ENCODE measurements at places on chromosomes 13 and 19.
A peak's percentile ranks its signal among the peaks of the same experiment; 100 is the strongest.

DNA sequence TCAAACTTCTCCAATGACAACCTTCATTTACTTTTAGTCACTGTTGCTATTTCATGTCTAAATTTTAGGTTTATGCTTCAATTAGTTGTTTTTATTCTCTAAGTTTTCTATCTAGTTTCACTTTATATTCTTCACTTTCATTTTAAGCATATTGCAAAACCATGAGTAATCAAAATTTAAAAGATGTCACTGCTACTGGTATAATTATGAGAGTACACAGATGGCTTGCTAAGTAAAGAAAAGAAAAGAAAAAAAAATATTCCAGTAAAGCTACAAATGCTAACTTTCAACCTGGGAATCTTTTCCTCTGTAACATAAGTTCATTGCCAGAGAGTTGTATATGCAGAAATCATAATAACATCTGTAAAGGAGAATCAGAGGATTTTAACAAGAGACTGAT, 1624.7 kb downstream of the PCDH9 start:
- no peak for DNase-seq

GRCh38 chr13:49093376-49093775, 117.7 kb downstream of the FNDC3A start:
- DNase-seq, result no peak

DNA sequence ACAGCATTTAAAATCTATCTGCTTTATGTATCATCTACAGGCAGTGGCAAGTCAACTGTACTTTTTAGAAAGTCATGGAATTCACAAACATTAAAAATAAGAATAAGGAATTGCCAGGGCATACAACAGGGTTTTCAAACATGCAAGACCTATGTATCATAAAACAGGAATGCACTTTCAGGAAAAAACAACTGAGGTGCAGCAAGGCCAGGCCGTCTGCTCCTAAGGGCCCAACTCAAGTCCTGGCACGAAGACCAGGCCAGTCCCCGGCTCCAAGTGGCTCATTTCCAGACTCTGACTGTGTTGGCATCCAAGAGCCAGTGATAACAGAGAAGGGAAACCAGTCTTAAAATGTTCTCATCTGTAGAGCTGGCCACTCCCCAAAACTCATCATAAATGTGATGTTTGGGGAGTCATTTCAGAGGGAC, 7.1 kb downstream of the RFX2 start:
- no peak for DNase-seq

DNA sequence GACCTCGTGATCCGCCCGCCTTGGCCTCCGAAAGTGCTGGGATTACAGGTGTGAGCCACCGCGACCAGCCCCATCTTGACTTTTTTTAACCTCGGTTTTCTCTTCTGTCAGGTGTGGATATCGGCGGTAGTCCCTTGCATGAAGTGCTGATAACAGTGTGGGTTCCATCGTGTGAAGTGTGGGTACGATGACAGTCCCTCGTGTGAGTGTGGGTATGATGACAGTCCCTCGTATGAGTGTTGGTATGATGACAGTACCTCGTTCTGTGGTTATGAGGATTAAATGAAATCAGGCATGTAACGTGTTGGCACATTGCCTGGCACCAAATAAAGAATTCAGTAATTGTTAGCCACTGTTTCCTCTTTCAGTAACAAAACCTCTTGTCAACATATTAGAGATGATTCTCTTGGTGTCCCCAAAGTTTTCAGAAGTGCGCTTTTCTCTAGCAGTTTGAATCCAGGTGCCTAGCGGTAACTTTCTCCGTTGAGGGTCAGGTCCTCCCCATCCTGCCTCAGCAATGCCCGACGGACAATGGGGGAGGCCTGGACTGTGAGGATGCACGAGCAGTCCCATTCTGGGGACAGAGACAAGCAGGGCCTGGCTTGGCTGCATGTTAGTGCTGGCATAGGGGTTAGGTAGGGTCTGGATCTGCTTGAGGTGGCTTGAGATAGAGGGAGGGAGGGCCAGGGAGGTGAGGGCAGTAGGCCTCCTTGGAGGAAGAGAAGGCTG, 15.3 kb downstream of the GATAD2A start:
- DNase-seq, result no peak

GRCh38 chr19:15448044-15448777, 1.5 kb downstream of the WIZ start:
- DNase-seq, result no peak

GRCh38 chr13:83153848-83154247, 728.4 kb downstream of the SLITRK1 start:
- DNase-seq, result peak; percentile 84

GRCh38 chr19:1327125-1327524, 41.5 kb downstream of the EFNA2 start:
- DNase-seq, result no peak

GRCh38 chr13:84902243-84902642, 897.0 kb downstream of the SLITRK6 start:
- no peak for DNase-seq

GRCh38 chr13:21058361-21058760, 3.0 kb downstream of the LATS2 start:
- no peak for DNase-seq

DNA sequence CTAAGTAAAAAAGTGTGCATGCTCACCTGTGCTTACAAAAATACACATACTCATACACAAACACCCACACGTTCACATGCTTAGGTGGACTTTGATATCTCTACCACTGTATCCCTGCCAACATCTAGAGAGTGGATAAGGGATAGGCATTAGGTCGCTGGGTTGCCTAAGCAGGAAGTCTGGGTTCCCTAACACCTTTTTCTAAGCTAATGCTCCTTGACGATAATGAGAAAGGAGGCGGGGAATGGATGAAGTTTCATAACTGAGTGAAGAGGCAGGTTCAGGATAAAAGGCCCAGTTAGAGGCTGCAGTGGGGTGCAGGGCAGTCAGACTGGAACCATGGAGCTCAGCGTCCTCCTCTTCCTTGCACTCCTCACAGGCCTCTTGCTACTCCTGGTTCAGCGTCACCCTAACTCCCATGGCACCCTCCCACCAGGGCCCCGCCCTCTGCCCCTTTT, 41.9 kb upstream of the CYP2A7 start:
- no peak for DNase-seq

DNA sequence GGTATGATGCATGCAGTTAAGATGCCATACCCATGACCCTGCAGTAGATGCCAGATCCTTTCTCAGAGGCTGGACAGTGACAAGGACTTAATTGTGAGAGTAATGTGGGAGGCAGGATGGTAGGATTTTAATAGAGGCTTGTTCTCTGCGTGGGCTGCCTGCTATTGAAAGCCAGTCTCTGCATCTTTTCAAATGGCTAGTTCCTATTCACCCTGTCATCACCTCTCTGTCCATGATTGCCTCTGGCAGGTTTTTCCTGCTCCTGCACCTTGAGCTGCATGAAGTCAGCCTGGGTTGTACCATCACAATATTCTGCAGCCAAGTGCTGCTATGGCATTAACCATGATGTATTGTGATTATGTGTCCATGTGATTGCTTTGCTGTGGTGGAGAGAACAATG, 440.5 kb downstream of the ITGBL1 start:
- DNase-seq, result no peak

DNA sequence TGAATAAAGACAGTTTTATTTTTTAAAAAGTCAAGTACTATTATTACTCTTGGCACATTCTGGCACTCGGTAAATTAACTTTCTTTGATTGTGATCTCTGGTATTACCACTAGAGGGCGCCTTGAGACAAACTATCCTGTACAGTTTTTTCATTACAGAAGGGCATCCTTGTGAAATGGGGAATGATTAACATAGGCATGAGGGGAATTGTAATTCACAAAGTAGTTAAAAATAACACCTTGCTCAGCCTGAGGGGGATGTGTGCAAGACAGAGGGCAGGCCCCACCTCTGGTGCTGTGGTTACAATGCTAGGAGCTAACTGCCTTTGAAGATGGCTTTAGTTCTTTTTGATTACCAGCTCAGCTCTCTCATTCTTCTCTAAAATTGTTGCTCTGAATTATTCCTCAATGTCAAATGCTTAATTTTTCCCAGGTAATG, 24.2 kb upstream of the C1QTNF9B start:
- peak; percentile 21 for DNase-seq

DNA sequence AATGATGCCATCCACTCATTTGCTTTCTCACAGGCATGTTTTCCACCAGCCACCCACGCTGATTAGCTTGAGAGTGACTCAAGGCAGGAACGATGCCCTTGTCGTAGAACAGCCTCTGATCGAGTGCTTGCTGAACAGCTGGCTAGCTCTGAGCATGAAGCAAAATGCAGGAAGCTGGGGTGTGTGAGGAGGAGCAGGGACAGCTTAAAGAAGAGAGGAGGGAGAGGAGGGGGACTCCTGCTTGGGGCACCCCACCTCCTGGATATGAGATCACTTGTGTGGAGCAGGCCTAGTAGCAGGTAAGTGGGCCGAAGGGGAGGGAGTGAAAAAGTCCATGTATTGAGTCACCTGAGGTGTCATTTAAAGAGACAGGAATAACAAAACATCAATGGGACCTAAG, 48.8 kb downstream of the IRS2 start:
- DNase-seq, result no peak

GRCh38 chr13:22455036-22455435, 725.7 kb upstream of the SGCG start:
- DNase-seq, result peak; percentile 6

DNA sequence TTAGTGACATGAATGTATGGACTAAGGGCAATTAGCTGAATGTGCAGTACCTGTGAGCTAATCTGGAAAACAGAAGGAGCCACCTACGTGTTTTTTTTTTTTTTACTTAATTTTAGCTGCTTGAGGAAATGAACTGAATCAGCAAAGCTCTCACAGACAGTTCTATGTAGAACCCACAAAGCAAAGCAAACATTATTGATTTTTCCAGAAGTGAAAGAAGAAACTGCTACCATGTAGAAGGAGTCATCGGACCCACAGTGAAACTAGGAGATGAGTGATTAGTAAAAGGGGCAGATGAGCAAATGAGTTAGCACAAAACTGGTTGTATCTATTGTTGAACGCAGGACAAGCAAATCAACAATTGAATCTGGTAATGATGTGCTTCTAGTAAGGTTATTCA, 94.1 kb upstream of the SLC7A1 start:
- no peak for DNase-seq

- no peak for DNase-seq
Measured at GRCh38 chr19:48806518-48806817, 4.4 kb downstream of the BCAT2 start.

GRCh38 chr13:101449790-101450748, 2.4 kb upstream of the ITGBL1 start:
- DNase-seq, result no peak

DNA sequence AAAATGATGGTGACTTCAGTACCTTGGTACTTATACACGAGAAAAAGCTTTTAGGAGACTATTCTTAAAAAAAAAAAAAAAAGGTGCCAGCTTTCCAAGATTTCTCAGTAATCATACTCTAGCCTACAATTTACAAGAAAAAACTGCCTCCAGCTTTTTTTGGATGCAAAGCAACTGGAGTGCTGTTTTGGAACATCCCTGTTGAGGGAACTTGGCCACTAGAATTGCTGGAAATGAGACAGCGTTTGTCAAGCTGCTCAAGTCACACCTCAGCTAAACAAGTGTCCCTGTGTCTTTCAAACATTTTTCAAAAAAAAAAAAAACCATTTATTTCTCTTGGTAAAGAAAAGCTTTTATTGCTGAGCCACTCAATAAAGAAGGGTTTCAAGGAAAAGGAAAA, 413.1 kb upstream of the ARGLU1 start:
- no peak for DNase-seq

DNA sequence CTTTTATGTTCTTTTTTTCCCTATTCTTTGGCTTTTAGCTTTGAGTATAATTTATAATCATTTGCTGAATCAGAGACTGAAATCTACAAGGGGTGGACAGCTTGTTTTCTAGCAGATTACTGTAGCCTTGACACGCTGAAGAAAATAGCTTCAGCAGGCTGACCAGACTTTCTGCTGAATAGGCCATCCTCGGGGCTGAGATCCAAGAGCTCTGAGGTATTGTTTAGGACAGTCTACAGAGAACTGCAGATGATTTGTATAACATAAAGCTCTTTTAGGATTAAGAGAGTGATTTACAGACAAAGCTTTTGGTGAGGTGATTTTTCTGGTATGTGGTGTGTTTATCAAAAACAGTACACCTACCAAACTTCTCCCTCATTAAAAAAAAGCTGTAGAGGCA, 16.8 kb downstream of the POLR1D start:
- no peak for DNase-seq

GRCh38 chr19:19515642-19516519, at the start of gene NDUFA13:
TSS of gene NDUFA13 (plus strand) at chr19:19516225. CDS start at chr19:19516239, 14 bp downstream.
- DNase-seq, result peak; percentile 73

- DNase-seq, result no peak
Measured at GRCh38 chr13:105207572-105208293, 1327.7 kb downstream of the EFNB2 start.

GRCh38 chr19:47848823-47849473, 10.1 kb upstream of the TPRX2 start:
- no peak for DNase-seq

DNA sequence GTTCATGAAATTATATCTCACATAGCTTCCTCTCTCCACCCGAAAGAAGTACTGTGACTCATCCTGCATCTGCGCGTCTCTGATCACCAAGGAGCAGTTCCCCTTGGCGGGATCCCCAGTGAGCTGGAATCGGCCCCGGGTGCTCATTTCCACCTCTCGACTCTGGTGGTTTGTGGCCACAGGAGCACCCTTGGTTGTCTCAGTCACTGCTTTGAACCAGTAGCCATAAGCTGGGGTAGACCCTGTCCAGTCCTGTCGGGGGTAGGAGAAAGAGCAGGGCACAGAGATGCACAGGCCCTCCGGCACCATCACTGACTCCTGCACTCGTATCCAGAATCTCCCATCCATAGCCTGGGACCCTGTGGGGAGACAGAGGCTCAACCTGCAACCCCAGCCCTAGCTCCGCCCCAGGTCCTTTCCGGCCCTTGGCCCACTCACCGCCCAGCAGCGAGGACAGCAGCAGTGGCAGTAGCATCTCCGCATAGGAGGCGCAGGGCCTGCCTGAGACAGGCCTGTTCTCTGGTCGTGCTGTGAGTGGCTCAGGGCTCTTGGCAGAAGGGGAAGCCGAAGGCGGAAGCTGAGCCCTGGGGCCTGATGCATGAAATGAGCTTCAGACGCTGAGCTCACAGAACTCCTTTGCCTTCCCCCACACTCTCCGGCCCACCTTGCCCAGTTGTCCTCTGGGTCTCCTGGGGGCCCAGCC, at the start of gene SIGLEC10:
Gene SIGLEC10, minus strand, starts transcription at position 536 of the 703 bp plus-strand sequence. Its CDS starts 61 bp downstream, at position 475.
- DNase-seq, result no peak

- DNase-seq, result no peak
Measured at GRCh38 chr19:3443840-3444694, 36.3 kb downstream of the SMIM24 start.

DNA sequence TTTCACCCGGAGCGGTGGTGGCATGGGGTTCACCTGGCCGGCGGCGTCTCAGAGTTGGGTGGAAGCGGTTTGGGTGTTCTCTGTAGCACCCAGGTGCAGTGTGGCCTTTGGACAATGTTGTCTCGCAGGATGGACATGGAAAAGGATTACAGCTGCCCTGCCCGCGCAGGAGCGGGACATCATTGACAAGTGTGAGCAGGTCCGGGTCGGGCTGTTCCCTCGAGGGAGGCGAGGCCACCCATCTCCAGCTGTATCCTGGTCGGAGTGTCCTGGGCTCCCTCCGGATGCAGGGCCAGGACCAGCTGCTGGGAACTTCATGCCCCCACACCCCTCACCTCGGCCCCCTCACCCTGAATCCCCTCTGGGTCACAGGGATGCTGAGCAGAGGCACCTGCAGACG, 7.8 kb upstream of the ZNF14 start:
- DNase-seq, result no peak

GRCh38 chr13:72686766-72687165, 40.7 kb downstream of the MZT1 start:
- DNase-seq, result no peak

All from NCI-H1092 (cell line).